NCI-H1417 treated with DMSO at 0.1 percent for 48 hours (cell line): ENCODE measurements at places on chromosomes 2 and 18.

DNA sequence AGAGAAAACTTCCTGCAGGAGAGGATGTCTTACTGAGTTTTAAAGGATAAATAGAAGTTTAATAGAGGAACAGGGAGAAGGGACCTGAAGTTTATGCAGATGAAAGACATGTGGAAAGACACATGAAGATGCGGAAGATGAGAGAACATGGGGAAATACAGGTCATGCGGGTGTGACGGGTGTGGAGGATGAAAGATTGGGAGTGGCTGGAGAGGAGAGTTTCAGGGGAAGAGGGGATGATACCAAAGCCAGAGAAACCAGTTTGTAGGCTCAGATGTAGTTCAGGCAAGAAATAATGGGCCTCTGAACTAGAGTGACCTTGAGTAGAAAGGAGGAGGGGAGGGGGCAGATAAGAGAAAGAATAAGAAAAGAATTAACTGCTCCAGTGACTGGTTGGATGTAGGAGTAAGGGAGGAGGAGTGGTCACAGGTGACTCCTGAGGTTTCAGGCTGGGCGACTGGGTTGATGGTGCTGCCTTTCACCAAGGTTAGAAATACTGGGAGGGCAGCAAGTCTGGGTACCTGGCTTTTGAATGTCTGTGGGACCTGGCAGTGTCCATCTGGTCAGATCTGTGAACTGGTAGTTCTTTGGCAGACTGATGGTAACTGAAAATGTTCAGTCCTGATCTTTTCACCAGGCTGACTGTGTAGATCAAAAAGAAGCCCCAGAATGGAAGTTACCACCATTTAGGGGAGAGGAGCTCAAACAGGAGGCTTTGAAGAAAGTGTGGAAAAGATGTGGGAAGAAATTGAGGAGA is 69.4 kb downstream of the TET3 start:
- DNase-seq, result no peak

DNA sequence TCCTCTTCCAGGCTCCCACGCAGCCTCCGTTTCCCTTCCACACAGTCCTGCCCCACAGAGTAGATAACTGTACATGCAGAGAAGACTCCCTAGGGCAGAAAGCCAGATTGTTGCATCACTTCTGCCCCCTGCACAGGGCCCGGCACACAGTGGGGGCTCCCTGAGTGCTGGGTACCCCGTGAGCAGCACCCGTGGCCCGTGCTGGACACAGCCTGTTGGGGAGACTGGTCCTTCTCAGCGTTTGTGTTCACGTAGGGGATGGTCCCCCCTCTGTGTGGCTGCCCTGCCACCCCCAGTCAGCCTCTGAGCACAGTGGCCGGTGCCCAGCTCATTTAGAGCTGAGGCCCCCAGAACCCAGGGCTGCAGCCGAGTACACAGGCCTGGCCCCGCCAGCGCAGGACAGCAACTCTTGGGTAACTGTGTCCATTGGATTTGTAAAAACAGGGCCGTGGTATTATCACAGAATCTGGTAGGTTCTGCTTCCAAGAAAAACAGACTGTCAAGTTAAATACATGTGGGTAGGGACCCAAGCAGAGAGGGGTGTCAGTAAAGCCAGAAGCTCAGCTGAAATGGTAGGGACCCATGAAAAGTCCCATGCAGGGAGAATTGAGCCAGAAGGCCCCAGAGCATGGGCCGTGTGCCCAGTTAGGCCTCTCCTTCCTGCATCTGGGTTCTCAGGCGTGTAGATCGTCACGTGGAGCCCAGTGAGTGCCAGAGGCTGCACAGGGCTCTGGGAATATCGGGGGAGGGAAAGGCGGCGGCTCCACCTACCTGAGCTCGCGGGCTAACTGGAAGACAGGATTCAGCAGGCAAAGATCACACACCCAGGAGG is 257.3 kb downstream of the ATAD2B start:
- DNase-seq, result no peak

- DNase-seq, result no peak
Observed at GRCh38 chr18:45626330-45627203, 11.3 kb downstream of the SLC14A2 start.

GRCh38 chr18:75172299-75173124 is 36.4 kb downstream of the PTGR3 start:
- DNase-seq, result no peak

DNA sequence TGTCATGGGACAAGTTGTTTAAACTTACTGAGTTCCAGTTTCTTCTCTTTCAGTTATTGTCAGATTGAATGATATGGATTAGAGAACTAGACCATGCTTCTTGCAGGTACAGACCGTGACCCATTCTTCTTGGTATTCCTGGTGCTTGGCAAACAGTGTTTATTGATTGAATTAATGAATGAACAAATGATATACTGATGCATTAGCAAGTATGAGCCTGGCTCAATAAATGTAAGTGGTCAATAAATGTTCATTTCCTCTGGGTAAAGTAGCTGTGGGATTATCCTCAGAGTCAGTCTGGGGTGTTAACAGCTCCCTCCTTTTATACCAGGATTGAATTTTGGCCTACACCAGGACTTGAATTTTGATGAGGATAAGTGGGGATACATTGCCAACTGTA is 160.2 kb downstream of the ZEB2 start:
- DNase-seq, result no peak

DNA sequence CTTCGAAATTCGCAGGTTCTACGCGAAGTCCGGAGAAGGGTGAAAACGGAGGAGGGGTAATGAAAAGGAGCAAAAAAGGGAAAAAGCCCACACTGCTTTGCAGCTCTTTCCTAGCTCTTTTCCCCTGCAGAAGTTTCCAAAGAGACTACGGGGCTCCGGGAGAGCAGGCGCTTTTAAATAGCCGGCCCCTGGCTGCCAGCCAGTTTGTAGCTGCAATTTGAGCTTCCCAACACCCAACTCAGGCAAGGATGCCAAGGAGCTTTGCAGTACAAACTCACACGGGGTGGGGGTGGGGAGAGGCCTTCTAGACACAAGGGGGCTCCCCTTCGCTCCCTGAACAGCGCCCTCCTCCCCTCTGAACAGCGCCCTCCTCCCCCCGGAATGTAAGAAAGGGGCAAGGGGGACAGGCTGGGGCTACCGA is at the start of gene IGFBP5:
Gene IGFBP5, minus strand, starts transcription at position 149 of the 421 bp plus-strand sequence. CDS start 774 bp downstream, outside the sequence.
- DNase-seq, result no peak

GRCh38 chr18:10301831-10302483 is 152.5 kb upstream of the APCDD1 start:
- DNase-seq, result no peak

- DNase-seq, result no peak
Observed at GRCh38 chr2:127951026-127951425, 65.3 kb upstream of the AMMECR1L start.

- DNase-seq, result no peak
Observed at GRCh38 chr2:145284551-145284950, 764.6 kb upstream of the ZEB2 start.

DNA sequence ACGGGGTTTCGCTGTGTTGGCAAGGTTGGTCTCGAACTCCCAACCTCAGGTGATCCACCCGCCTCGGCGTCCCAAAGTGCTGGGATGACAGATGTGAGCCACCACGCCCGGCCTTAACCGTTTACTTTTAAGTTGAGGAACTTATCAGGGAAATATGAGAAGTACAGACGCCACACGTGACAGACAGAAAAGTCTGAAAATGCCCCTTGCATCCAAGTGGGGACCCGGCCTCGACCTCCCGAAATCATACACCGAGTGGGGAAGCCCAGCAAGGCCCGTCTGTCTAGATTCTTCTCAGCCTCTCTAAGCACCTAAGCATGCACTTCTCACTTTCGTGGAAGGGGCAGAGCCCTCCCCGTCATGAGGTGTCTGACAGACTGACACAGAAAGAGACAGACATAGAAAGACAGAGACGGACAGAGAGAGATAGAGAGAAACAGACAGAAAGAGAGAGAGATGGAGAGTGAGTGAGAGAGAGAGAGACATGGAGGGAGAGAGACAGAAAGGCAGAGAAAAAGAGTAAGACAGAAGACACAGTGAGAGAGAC is 107.3 kb upstream of the ANKRD30BL start:
- no peak for DNase-seq

- DNase-seq, result no peak
Observed at GRCh38 chr18:28267276-28267675, 90.3 kb upstream of the CDH2 start.

DNA sequence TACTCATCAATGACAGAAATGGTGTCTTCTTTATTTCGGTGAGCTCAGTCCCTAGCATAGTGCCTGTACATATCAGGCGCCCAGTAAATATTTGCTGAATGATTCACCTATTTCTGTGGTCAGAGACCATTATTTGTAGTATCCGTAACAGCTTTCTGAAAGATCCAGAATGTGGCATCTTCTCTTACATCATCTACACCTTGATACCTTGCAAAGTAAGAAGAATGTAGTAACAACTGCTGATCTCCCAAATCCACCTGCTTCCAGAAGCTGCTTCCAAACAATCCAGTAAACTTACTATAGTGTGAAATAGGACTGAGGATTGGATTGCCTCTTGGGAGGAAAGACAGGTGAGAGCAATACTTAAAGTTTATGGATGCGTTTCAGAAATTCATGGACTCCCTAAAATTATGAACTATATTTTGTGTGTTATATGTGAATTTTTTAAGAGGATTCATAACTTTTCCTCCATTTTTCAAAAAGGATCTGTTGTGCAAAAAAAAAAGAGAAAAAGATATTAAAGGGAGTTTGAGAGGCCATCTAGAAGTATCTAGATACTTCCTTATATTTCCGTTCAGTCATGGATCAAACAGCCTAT is 945 bp upstream of the ASXL2 start:
- no peak for DNase-seq
